Urothelium cell line (cell line): ENCODE measurements at places on chromosomes 11 and 22.

- peak; percentile 70 for DNase-seq
These were observed 25.2 kb downstream of the FLRT1 start for GRCh38 chr11:64060861-64061444.

GRCh38 chr11:106049727-106050476, 27.2 kb downstream of the KBTBD3 start:
- no peak for DNase-seq

DNA sequence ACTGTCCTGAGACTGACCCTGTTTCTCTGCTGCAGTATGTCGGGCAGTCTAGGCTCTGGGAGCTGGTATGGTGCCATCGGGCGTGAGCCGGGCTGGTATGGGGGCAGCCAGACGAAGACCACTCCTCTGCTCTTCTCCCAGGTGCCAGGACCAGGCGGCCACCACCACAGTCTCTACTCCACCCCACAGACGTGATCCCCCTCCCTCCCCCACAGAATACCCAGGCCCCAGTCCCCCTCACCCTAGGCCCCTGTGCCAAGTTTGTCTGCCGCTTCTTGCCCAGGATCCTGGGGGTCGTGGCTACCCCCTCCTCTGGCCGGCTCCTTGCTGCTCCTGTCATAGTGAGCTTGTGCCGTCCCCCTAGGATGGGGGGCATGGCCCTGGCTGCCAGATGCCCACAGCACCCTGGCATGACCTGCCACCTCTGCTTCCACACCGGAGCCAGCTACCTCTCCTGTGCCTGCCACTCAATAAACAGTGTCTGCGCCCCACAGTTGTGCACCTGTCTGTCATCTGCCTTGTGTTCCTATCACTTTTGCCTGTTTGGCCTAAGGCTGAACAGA, 2.0 kb upstream of the KCNK4 start:
- no peak for DNase-seq

DNA sequence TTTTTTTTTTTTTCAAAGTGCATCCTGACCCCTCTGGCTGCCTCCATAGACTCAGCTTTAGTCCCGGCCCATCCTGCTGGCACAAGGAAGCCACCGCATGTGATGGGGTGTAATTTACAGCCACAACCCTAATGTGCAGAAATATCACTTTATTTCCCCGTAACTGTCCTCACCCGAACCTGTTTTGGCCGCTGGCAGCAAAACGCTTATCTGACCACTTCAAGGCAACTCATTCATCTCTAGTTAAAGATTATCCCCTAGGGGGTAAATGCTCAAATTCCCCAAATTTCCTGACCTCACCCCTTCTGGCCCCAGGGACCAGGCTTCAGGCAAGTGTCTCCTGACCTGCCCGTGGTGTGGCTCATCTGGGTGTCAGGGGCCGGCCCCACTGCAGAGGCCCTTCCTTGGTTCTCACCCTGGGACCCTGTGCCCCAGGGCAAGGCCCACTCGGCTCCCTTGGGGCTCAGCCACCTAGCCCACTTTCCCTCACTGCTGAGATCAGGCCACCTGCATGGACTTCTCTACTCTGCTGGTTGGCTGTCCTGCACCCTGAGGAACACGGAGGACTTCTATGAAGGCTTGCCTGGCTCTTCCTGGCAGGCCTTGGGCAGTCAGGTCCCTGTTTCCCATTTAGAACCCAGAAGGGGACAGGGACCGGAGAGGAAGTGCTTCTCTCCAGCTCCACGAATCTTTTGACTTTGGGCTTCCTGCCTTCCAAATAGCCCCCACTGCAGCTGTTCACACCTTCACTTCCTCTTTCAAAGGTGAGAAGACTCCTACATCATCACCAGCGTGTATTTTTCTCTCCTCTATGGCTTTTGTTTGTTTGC, 53.3 kb downstream of the WNT11 start:
- DNase-seq = no peak

DNA sequence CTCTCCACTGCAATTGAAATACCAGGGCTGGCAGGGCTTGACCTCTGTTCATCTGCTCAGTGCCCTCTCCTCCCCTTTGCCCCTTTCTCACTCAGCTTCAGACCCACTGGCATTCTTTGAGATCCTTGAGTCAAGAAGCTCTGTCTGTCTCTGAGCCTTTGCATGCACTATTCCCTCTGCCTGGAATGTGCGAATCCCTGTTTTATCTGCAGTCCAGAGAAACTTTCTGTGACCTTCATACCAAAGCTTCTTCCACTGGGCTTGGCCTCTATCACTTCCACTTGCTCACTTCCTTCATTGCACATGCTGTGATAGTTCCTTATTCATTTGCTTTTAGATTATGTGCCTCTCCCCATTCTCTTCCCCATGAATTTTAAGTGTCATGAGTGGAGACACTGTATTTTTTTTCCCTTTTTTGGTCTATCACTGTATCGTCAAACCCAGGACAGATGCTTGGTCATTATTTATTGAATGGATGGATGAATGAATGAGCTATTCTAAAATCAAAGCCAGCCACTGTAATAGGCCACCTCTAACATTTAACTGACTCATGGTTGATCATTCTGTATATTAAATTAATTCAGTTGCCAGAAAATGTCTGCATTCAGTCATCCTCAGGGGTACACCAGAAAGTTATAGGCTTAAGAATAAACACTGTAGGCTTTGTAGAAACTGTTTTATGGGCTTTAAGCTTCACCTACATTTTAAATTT, 88.7 kb upstream of the TIMP3 start:
- no peak for DNase-seq

GRCh38 chr11:64585150-64585549, 5.9 kb upstream of the SLC22A12 start:
- DNase-seq = no peak

DNA sequence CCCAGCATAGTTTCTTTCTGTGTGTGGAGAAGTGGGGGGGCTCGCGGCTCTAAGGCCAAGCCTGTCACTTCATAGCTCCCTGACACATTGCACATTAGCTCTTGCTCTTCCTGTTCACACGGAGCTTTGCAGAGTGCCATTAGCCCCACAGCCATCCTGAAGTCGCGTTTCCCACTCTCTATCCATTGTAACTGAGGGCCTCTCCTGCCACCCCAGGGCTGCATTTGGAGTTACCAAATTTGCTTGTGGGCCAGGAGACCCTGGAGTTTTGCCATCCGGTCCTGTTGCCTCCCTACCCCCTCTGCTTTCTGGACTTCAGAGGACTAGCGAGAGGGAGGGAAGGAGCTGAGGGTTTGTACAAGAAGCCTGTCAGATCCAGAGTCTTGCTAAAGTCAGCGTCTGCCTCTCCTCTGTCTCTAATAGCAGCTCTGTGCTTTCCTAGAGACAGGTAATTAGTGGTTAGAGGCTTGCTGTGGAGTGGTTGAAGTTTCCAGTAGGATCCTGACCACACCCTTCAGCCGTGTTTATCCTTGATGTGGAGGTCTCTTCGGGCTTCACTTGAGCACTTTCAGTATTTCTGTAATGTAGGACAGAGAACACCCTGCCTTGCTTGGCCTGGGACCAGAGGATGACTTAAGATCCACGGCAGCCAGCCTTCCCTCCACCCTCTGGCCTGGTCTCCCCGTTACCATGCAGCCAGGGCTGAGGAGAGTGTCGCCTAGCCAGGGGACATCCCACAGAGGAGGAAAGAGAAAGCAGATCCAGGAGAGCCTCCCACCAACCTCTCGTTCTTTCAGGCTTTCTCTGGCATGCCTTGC, 14.1 kb downstream of the DCPS start:
- no peak for DNase-seq

GRCh38 chr11:105827906-105828305, 194.1 kb downstream of the MSANTD4 start:
- DNase-seq = no peak

GRCh38 chr11:1121331-1121812, 36.4 kb upstream of the MUC5AC start:
- no peak for DNase-seq

DNA sequence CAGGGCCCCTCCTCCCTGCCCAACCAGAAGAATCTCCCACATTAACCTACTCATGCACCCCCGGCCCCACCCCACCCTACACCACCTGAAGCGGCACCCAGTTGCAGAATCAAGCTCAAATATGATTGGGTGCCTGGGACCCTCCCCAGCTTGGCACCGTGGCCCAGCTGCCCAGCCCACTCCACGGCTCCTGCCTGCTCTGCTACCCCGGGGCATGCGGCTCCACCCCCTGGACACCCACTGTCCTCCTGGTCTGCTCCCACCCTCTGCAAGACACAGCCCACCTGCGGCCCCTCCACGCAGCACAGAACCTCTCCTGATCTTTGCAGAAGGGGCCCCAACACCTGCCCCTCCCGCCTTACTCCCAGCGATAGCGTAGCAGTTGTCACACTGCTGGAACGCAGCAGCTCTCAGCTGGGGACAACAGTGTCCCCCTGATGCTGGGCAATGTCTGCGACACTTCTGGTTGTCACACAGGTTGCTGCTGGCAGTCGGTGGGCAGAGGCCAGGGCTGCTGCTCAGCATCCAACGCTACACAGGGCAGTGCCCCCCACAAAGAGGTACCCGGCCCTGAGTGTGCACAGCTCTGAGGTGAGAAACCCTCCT, 32.0 kb upstream of the TESMIN start:
- no peak for DNase-seq

- no peak for DNase-seq
These were observed 36.1 kb downstream of the C2CD3 start for GRCh38 chr11:74134661-74135060.

DNA sequence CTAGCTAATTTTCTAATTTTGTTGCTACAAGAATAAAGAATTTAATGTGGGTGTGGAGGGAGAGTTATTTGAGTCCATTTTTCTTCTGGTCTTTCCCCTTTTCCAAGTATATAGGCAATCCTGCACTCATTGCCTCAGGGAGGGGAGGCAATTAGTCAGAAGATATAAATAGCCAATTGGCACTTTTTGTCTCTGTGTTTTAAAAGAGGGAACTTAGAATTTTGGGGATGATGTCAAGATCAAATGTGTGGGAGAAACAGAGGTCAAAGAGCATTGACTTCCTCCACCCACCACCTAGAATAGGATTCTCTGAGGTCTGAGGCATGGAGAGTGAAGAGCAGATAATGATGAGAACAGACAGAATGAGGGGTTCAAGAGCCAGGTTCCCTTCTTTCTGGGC, 120.3 kb upstream of the ZC3H12C start:
- no peak for DNase-seq

GRCh38 chr11:101759771-101760450, 154.9 kb upstream of the CEP126 start:
- DNase-seq = no peak

DNA sequence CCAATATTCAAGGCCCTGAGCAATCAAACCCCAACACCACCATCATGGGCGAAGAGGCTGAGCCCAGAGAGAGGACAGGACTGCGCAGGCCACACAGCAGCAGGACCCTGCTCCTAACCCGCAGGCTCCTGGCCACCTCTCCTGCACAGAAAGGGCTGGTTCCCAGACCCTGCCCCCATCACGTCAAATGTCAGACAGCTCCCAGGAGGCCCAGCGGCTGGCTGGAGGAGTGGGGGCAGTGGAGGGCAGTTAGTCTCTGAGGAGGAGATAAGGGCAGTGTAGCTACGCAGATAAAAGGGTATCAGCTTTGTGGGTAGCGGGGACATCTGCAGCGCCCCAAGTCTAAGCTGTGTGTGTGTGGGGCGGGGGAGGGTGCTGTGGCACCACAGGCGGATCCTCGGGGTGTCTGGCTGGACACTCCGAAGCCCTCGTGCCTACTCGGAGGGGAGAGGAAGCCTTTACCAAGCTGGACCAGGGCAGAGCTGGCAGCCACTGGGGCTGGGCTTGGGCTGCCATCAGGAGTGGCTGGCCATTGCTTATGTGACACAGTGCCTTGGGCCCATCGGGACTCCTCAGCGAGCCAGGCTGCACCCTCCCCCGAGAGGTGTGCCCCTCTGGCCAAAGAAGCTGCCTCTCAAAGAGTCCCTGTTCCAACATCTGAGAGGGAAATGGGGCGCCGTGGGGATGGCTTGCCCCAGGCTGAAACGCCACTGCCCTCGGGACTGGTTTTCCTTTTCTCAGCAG, 21.5 kb downstream of the FADS3 start:
- DNase-seq = no peak

GRCh38 chr22:49943771-49944398, 16.7 kb upstream of the PIM3 start:
- no peak for DNase-seq

- no peak for DNase-seq
These were observed 5.2 kb downstream of the TMEM126A start for GRCh38 chr11:85652786-85653447.

DNA sequence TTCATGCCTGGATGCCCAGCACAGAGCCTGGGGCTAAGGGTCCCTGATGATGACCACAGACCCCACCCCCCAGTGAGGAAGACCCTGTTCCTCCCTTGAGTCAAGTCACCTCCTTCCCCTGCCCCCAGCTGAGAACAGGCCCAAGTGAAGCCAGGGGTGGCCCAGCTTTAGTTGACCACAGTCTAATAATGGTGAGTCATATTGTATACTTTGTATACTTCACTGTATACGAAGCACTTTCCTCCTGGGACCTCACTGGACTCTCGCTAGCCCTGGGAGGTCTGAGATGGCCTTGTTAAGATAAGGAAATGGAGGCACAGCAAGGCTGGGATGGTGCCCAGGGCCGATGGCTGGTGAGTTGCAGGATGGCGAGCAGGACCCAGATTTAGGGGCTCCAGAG, 3.7 kb upstream of the FLRT1 start:
- DNase-seq = no peak

DNA sequence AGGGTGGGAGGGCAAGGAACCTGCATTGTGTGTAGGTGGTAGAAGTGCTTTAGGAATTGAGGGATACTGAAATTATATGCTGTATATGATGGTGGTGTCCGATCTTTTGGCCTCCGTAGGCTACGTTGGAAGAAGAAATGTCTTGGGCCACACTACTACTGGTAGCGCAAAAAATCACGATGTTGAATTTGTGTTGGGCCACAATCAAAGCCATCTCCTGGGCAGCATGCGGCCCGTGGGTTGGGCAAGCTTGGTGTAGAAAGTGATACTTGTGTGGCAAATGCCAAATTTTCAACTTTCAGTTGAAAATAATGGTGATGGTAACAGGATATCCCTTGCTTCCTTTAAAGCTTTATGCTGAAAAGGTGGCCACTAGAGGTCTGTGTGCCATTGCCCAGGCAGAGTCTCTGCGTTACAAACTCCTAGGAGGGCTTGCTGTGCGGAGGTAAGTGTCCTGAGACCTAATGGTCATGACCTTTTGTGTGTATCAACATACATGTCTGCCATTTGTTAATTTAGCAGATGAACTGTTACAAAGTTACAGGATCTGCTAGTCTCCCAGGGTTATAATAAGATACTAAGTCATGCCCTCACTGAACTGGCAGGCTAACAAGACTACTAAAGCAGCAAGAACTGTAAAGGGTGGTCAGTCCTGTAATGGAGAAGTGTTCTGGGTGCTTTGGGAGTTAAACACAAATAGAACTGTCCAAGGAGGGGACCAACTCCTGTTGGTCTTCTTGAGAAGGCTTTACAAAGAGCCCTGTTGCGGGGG, 2.9 kb downstream of the RPS3 start:
- DNase-seq = no peak

DNA sequence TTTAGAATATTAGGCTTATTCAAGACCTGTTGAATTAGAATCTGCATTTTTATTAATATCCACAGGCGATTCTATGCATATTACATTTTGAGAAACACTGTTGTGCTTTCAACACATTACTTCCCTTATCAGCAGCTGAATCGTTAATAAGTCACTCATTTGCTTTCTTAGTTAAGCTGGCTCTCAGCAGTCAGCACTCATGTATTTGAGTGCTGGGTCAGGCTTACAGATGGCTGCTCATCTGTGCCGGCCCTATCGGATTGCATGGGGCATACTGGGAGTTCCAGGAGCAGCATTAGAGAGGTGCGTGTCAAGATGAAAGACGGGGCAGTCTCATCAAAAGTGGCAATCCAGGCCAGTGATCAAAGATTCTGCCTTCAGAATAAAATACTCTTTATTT, 10.8 kb upstream of the OR51L1 start:
- no peak for DNase-seq
